ENCODE measurements at places on chromosomes 6 and 20. TPM values are rescaled to one million over a fixed set of nuclear protein-coding genes. Genes with fewer than 3 reads are reported as not detected.

DNA sequence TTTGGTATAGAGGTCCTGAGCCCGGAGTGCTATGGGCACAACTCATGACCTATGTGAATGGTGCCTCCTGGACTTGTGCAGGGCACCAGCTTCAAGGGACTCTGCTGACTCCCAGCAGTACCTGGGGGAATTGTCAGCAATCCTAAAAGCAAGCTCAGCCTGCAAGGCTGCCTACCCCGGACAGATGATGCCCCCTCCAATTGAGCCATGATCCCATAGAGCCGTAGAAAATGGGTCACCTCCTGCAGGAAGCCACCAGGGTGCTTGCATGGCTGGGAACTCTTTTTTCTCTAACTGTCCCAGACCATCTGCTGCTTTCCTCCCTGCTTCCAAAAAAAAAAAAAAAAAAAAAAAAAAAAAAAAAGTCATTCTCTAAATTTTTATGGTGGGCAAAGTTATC is 12.9 kb upstream of the PRND start:
- DNase-seq = no peak

GRCh38 chr20:9600562-9600961 is 86.2 kb downstream of the LAMP5 start:
- DNase-seq = no peak

DNA sequence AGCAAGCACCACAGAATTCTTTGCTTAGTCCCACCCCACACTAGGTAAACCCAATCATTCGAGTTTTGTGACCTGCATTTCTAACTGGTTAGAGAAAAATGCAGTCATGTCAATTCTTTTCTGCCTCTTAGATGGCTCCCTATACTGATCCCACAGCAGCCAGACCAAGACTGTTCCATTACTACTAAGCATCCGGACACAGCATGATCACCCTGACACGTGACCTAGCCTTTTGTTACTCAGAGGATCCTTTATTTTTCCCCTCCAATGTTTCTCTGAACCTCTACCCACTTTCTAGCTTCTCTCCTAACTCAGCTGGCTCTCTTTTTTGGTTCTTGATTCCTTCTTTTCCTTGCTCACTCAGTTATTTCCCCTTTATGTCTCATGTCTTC is 87.9 kb downstream of the PDE10A start:
- DNase-seq = no peak

- DNase-seq = no peak
Measured at GRCh38 chr6:53412751-53413150, 64.0 kb upstream of the ELOVL5 start.

DNA sequence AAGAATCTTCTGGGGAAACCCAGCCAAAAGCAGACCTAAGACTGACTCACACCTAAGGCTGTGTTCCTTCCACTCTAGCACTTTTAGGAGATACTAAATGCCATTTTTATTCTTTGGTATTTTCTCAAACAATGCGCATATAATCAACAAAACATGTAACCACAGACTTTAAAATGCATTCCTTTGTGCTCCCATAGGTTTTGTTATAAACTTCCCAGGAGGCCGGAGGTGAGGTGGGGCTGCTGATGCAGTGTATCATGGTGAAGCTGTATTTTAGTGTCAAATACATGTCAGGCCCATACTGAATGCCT is 155.2 kb downstream of the BTBD3 start:
- no peak for DNase-seq

GRCh38 chr20:13318871-13319521 is 97.9 kb downstream of the ISM1 start:
- DNase-seq = no peak

The GUCA1A gene
- polyA plus RNA-seq = not detected

The TSBP1 gene
- polyA plus RNA-seq = 0.11 TPM

The ZFP57 gene
- polyA plus RNA-seq = 0.23 TPM

The NKAPL gene
- 2.3 TPM for polyA plus RNA-seq

The ZSCAN23 gene
- polyA plus RNA-seq = 20.5 TPM

Data from renal pelvis (tissue), 12 donors.